ENCODE measurements at places on chromosomes 2 and 18. TPM values are rescaled to one million over a fixed set of nuclear protein-coding genes. Genes with fewer than 3 reads are reported as not detected.

SCN9A gene
- total RNA-seq: not detected

ZNF514 gene
- 10.1 TPM for total RNA-seq

CHRNA1 gene
- total RNA-seq: not detected

CFAP210 gene
- 0.63 TPM for total RNA-seq

GPR55 gene
- total RNA-seq: 5.6 TPM

FSHR gene
- not detected for total RNA-seq

LAMA3 gene
- 0.04 TPM for total RNA-seq

RNF144A gene
- 13.1 TPM for total RNA-seq

ERFE gene
- total RNA-seq: 0.21 TPM

OLA1 gene
- 154 TPM for total RNA-seq

MXD1 gene
- total RNA-seq: 6.4 TPM

LOXL3 gene
- 1.4 TPM for total RNA-seq

AOX1 gene
- not detected for total RNA-seq

DNAH6 gene
- 0.06 TPM for total RNA-seq

STRN gene
- total RNA-seq: 27.9 TPM

SLC8A1 gene
- total RNA-seq: 0.23 TPM

VWA3B gene
- total RNA-seq: not detected

NCKAP5 gene
- not detected for total RNA-seq

CCDC102B gene
- total RNA-seq: 0.90 TPM

IL36G gene
- not detected for total RNA-seq

CD28 gene
- total RNA-seq: 75.2 TPM

GKN2 gene
- not detected for total RNA-seq

TWSG1 gene
- 13.1 TPM for total RNA-seq

MBP gene
- 46.0 TPM for total RNA-seq

FAM228A gene
- not detected for total RNA-seq

ITGA4 gene
- total RNA-seq: 128 TPM

OR6B2 gene
- not detected for total RNA-seq

ZNF512 gene
- total RNA-seq: 22.4 TPM

LHCGR gene
- total RNA-seq: not detected

SULT1C4 gene
- total RNA-seq: not detected

CDH20 gene
- 0.19 TPM for total RNA-seq

CHST9 gene
- total RNA-seq: not detected

PROKR1 gene
- total RNA-seq: 0.13 TPM

GKN1 gene
- not detected for total RNA-seq

ZNF24 gene
- total RNA-seq: 48.8 TPM

ZFP36L2 gene
- total RNA-seq: 98.6 TPM

TBR1 gene
- total RNA-seq: not detected

CHRND gene
- not detected for total RNA-seq

CNTNAP5 gene
- not detected for total RNA-seq

C18orf54 gene
- total RNA-seq: 10.9 TPM

IL1F10 gene
- not detected for total RNA-seq
